ENCODE measurements at places on chromosomes 12 and 14.

GRCh38 chr14:105478398-105479251 lies 4.0 kb downstream of the CRIP2 start:
- DNase-seq = peak; percentile 92

DNA sequence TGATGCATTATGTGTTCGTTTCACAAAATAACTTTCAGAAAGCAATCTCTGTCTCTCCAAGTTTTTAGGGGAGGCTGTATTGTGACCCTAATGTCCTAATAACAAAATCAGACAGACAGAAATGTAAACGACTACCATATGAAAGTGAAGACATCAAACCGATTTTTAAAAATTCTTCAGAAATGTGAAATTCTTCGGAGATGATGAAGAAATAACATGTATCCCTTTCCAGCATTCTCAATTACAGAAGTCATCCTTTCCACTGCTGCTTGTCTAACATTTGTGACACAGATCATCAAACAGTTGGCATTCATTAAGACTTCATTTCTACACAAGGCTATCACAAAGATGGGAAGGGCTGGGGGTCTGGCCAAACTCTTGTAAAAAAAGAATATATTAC lies 41.0 kb downstream of the DMAC2L start:
- DNase-seq = no peak

GRCh38 chr14:96064866-96065265 lies 25.7 kb downstream of the C14orf132 start:
- DNase-seq = no peak

DNA sequence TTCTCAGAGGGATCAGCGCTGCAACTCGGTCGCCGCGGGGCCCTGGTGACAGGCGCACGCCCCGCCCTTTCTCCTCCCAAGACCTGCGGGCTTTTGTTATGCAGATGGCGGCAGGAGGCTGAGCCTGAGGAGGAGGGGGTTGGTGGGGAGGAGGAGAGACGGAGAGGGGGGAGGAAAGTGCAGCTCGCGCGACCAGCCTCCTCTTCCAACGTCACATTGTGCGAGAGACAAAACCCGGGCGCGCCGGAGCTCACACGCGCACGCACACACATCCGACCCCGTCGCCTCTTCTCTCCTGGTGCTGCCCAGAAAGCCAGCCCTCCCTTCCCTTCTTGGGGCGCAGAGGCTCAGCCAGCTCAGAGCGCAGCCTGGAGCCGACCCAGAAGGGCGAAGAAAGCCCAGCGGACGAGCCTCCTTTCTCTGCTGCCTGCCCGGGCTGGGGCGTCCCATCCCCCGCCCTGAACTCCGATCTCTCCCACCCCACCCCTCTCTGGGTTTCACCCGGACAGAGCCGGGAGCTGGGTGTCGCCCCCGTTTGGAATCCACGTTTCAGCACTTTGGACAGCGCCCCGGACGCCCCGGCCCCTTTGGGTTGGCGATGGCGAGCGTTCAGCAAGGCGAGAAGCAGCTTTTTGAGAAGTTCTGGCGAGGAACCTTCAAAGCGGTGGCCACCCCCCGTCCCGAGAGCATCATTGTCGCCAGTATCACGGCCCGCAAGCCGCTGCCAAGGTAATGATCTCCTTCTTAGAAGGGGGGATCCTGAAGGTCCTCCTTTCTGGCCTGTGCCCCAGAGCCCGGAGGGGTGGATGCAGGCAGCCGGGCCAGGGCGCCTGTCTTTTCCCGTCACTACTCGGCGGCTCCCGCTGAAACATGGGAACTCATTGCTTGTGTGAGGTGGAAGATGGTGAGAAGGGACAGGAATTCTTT lies at the start of gene SRRM4:
TSS of gene SRRM4 (plus strand) at position 257 of the 927 bp plus-strand sequence. CDS start at position 599, 342 bp downstream.
- peak; percentile 95 for DNase-seq

DNA sequence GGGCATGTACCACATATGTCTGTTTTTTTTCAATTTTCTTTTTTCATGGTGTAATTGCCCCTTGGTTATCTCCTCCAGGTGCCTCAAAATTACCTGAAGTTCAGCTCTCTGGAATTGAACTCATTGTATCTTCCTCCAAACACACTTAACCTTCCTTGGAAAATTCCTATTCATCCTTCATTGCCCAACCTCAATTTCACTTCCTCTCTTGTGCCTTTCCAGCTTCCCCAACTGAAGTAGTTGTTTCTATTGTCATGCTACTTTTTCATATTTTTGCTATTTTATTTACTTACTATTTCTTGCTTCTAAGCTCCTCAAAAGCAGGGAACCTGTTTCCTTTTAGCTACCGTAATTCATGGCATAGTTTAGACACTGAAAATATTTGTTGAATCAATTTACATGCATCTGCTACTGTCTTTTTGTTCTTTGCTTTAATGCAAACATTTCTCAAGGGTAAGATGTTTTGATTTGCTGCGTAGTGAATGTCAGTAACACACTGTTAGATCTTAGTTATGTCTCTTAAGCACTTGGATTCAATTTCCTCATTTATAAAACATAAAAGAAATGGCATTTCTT lies 37.0 kb upstream of the STXBP6 start:
- DNase-seq = no peak

- no peak for DNase-seq
Observed at GRCh38 chr12:12499909-12500604, 62.6 kb downstream of the DUSP16 start.

DNA sequence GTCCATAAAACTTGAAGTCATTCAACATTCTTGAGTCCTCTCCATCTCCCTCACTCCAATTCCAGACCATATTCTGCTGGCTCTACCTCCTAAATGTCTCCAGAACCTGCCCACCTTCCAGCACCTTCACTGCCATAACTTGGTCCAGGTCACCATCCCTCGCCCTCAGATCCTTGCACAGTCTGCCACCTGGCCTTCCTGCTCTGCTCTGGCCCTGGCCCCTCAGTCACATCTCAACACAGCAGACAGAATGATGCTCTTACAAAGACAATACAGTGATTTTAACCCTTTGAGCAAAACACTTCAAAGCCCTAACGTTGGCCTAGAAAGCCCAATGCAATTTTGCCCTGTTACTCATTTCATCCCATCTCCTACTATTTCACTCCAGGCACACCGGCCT lies 81.8 kb upstream of the PDZRN4 start:
- DNase-seq = no peak

DNA sequence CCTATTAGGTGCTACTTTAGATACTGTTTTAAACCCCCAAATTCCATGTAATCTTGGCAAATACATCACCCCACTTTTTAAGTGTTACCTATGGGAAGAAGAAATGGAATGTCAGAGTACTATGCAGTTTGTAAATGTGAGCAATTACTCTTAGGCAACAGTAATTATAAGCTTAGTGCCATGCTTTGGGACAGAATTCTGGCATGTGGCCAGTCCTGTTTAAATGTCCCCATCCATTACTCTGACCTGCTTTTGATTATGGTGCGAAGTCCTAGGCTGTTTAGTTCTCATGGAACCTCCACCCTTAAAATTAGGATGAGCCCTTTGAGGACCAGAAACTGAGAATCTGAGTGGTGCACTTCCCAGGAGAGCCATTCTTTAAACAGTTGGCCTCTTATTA lies 321.4 kb upstream of the RGS6 start:
- DNase-seq = no peak

GRCh38 chr12:112573141-112573540 lies 154.4 kb downstream of the PTPN11 start:
- no peak for DNase-seq

- DNase-seq = no peak
Observed at GRCh38 chr14:29868000-29868399, 59.6 kb downstream of the PRKD1 start.

GRCh38 chr12:111699-112493 lies 45.3 kb downstream of the IQSEC3 start:
- no peak for DNase-seq

DNA sequence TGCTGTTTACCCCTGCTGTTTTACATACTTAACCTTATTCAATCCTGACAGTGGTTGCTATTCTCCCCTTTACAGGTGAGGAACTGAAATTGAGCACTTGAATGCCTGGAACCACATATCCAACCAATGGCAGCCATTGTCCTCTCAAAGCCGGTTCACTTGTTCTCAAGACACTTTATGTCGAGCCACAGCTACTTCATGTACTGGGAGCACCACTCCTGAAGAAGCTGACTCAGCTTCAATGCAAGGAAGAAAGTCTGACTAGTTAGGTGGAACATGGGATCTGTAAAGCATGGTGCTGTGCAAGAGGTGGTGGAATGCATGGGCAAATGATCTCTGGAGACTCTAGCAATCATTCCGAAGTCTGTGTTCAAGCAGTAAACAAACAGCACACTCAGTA lies 113.9 kb upstream of the CPM start:
- no peak for DNase-seq

DNA sequence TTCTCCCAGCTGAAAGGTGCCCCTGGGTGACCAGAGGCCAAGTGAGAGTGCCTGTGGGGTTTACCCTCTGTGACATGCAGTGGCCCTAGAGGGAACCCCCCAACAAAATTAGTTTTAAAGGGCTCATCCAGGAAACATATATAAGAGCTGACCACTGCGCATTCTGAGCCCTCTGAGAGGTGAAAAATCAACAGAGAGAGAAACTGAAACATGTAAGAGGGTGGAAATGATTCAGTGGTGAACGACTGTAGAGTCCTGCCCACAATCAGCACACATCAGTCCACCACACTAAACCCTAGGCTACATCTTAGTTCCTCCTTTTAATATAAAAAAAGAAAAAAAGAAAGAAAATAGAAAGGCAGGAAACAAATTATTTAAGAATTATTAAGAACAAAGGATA lies 21.0 kb upstream of the ACSM4 start:
- no peak for DNase-seq

- DNase-seq = no peak
Observed at GRCh38 chr12:64522807-64523206, 70.9 kb downstream of the TBK1 start.

GRCh38 chr14:75794615-75795038 lies 133.6 kb downstream of the TTLL5 start:
- peak; percentile 11 for DNase-seq

- DNase-seq = no peak
Observed at GRCh38 chr12:39989501-39989900, 116.4 kb downstream of the SLC2A13 start.

- no peak for DNase-seq
Observed at GRCh38 chr12:96308881-96309280, 91.4 kb downstream of the CDK17 start.

DNA sequence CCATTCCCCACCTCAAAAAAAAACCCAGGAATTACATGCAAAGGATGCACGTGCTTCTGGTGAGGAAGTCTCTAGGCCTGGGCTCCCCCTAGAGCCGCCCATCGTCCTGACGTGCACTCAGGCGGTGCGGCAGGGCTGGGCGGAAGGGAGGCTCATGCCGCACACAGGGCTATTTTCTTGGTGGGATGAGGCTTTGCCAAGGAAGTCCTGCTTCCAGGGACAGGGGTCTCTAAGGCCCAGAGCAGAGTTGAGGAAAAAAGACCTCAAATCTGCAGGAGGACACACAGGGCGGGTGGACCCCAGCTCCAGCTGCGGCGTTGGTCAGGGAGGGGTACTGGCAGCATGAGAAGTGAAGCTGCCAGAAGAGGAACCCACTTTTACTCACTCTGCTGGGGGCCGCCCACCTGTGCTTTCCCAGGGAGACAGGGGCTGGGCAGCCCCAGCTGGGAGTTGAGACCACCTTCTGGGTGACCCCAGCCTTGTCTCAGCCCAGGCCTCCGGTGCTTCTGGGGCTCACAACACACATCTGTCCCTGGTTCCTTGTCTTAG lies 4.2 kb downstream of the RHOF start:
- DNase-seq = no peak

- no peak for DNase-seq
Observed at GRCh38 chr12:103640831-103641230, 53.8 kb downstream of the STAB2 start.

- DNase-seq = no peak
Observed at GRCh38 chr14:89371585-89372511, 45.2 kb downstream of the FOXN3 start.

- DNase-seq = no peak
Observed at GRCh38 chr12:46460682-46461210, 88.2 kb upstream of the SLC38A2 start.

DNA sequence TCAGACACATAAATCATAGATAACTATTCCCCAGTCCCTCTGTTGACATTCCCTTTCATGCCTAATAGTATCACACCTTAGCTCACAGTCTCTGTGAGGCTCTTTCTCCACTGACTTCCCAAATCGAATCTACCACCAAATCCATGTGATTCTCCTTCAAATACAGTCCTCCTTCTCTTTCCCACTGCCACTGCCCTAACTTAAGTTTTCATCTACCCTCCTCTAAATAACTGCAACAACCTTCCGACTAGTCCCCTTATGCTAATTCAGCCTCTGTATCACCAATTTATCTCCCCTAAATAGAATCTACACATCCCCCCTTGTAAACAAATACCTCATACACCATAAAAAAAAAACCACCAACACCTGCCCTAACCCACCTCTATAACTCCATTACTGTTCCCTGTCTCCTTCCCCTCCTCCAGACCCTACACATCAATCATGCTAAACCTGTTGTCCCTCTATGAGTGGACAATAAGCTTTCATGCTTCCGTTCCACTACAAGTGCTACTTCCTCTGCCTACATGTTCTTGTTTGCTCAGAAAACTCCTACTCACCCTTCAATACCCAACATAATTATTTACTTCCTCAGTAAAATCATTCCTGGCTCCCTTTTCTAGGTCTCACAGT lies 39.0 kb downstream of the SLC25A21 start:
- DNase-seq = no peak

DNA sequence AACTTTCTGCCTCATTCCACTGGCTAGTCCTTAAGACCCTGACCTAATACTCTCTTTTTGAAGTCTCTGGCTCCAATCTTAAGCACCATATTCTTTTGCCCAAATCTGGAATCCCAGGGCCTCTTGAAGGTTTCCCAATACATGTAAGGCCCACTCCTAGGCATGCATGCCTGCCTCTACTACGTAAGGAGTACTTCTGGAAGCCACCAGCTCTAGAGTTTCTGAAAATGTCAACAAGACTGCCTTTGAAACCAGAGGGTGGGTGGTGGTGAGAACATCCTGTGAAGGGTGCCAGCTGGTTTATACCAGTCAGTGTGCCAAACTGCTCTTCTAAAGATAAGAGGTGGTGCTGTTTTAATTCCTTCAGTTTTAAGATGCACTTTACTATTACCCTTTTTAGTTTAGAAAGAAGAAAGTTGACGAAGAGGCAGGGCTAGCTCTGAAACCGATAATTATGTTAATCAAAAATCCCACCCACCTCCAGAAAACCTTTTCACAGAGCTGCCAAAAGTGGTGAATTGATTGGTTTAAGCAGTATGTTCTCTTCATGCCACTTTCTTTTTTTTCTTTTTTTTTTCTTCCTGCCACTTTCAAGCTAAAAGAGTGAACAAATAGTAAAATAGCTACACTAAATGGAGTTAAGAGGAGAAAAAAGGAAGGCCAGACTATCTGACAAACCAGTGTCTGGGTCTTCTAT lies 8.7 kb upstream of the WDR89 start:
- no peak for DNase-seq

All from H7 (cell line).